Right cardiac atrium (tissue), 5 donors: ENCODE measurements at places on chromosomes 7 and 10. TPM values are rescaled to one million over a fixed set of nuclear protein-coding genes. Genes with fewer than 3 reads are reported as not detected.

Gene PKD2L1
- total RNA-seq = not detected

Gene CXCL12
- 154 TPM for total RNA-seq

Gene HKDC1
- total RNA-seq = 0.15 TPM

Gene COL17A1
- 0.14 TPM for total RNA-seq

Gene RNF32
- 0.59 TPM for total RNA-seq

Gene SLC39A12
- not detected for total RNA-seq

DNA sequence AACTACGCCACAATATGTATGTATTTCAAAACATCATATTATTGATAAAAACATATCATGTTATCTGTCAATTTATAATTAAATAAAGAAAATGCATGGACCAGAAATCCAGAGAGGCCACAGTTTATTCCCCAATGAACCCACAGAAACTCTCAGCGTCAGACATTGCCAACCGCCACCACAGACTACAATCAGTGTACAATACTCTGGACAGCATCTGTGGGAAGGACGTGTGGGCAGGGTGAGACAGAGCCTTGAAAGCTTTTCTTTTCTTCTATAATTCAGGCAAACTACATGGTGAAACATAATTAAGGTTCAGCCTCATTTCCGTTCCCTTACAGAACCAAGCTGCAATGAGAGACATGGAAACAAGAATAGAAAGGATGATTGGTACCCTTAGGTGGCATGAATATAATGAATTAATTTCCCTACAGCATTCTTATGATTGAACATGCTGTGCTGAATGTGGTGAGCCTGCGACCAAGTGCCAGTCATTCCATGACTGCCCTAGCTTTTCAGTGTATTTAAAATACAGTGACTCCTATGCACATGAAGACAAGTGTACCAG, 909.3 kb downstream of the SORCS1 start:
- no peak for DNase-seq

- no peak for DNase-seq
Observed at GRCh38 chr7:128164061-128164954, 76.8 kb upstream of the LEP start.

DNA sequence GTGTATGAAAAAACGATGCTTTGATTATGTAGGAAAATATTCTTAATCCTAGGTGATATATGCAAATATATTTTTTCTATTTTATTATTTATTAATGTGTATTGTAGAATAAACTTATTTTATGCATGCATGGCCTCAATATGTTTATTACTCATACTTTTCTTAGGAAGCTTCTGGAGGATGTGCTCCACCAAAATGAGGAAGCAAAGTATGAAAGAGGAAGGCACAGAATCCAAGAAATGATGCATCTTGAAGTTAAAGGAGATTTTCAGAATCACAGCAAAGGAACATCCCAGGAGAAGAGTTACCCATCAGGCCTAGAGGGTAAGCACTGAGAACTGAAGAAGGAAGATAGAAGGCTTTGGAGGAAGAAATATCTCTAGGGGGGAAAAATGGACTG, 35.0 kb upstream of the MRPS16 start:
- DNase-seq = no peak

DNA sequence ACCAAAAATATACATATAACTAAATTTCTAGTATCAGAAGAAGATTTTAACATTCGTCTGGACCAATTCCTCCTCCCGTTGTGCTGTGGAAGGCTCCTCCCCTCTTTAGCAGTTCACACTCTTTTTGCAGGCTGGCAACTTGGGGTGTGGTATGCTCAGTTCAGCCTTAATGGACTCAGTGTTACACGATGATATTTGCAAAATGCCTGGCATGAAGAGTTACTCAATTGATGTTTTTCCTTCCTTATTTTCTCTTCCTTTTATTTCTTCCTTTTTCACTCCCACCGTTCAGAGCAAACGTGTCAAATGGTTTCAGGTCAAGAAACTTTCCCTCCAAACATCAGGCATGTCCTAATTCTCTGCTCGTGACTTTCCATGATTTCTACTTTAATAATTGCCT, 248.3 kb downstream of the PHF14 start:
- DNase-seq = no peak

- DNase-seq = no peak
Observed at GRCh38 chr7:140659856-140660255, 12.9 kb upstream of the ADCK2 start.

GRCh38 chr10:89978081-89978480, 276.7 kb downstream of the KIF20B start:
- no peak for DNase-seq
